Fibroblast of skin of right quadriceps (primary cell): ENCODE measurements at places on chromosomes 5 and 9.

GRCh38 chr5:172971482-172971881 lies 12.1 kb upstream of the ATP6V0E1 start:
- DNase-seq = no peak

- DNase-seq = no peak
These were observed 72.7 kb downstream of the MRPL36 start for GRCh38 chr5:1726956-1727355.

GRCh38 chr9:129835860-129836223 lies 584 bp downstream of the USP20 start:
- peak; percentile 19 for DNase-seq

- peak; percentile 91 for DNase-seq
These were observed 46.8 kb upstream of the ANKRD55 start for GRCh38 chr5:56279979-56280378.

- DNase-seq = no peak
These were observed 78.5 kb downstream of the SEC61B start for GRCh38 chr9:99300603-99301002.
